Activated CD4-positive, alpha-beta T cell treated with anti-CD3 and anti-CD28 coated beads, Interleukin-2, amount 50 U/mL, for 24 hours (primary cell): ENCODE measurements at places on chromosomes 16 and 17.

DNA sequence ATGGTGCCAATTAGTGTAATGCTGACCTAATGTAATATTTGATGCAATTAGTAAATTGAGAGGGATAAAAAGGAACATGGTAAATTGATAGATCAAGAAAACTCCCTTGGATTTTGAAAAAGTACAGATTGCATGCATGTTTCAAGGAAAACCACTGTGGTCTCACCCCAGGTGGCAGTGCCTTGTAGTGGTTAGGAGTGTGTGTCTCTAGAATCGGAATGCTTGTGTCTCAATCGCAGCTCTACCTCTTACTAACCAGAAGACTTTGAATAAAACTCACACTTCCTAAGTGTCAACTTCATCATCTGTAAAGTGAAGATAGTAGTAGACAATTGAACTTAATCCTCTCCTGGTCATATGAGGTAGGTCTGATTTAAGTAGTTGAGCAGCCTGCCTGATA is 128.9 kb upstream of the GOT2 start:
- no peak for DNase-seq

DNA sequence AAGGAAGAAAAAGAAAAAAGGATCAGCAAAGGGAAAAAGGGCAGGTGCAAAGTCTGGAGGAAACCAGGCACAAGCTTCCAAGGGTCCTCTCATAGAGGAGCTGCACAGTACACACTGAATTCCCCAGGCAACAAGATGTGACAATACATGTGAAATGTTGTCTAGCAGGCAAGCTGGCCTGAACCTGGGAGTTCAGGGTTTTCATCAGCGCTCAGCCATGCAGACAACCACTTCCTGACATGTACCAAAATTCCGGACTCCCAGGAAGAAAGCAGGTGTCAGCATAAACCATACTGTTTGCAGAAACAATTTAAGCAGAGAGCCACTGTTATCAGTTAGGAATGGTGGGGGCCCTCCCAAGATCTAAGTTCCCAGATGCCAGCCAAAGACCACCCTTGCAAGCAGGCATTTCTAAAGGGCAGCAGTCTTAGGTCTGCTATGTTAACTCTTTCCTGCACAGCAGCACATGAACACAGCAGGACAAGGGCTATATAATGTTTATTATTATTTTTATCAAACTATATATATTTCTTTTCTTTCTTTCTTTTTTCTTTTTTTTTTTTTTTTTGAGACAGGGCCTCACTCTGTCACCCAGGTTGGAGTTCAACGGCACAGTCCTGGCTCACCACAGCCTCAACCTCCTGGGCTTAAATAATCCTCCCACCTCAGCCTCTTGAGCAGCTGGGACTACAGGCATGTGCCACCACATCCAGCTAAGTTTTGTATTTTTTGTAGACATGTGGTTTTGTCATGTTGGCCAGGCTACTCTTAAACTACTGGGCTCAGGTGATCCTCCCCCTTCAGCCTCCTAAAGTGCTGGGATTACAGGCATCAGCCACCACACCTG is 10.1 kb downstream of the TK2 start:
- no peak for DNase-seq

GRCh38 chr17:44608727-44609435 is 47.4 kb upstream of the MEIOC start:
- no peak for DNase-seq

DNA sequence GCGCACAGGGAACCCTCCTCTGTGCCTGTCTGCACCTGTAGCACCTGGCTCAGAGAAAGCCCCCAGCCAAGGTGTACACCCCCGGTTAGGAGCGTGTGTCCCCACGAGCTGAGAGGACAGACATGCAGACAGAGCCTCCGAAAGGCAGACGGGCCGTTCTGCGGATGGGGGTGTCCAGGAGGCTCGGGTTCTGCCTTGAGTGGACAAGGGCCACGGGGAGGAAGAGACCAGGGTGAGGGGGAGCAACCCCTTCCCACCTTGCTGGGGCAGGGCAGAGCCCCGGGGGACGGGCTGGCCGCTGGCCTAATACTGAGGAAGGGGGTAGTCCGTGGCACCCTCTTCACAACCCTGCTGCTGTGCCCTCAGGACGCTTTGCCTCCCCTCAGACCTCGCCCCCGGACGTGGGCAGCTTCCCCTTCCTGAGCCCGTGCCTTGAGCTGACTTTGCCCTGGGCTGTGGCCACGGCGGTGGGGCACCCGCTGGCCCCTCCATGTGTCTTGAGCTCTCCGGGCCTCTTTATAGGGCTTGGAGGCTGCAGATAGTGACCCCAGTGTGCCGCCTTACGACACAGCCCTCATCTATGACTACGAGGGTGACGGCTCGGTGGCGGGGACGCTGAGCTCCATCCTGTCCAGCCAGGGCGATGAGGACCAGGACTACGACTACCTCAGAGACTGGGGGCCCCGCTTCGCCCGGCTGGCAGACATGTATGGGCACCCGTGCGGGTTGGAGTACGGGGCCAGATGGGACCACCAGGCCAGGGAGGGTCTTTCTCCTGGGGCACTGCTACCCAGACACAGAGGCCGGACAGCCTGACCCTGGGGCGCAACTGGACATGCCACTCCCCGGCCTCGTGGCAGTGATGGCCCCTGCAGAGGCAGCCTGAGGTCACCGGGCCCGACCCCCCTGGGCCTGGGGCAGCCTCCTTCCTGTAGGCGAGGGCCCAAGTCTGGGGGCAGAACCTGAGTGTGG is 5.7 kb downstream of the SLC22A31 start:
- DNase-seq = no peak

DNA sequence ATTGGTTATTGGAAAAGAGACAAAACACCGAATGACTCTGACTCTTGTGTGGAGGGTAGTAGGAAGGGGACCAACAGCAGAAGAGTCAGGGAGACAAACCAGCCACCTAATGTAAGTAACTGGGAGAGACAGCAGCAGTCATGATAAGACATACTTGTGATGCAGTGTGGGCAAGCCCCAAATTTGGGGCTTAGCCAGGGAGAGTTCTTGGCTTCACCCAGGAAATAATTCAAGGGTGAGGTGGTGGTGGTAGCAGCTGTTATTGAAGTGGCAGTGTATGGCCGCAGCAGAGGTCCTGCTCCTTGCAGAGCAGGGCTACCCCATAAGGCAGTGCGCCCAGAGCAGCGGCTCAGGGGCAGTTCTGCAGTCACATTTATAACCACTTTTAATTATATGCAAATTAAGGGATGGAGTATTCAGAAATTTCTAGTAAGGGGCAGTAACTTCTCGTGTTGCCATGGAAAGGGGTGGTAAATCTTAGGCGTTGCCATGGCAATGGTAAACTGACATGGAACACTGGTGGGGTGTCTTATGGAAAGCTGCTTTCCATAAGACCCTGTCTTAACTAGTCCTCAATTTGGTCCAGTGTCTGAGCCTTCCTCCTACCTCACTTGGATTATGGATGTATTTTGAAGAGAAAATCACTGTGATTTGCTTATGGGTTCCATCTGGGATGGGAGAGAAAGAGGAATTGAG is 317.1 kb downstream of the PHKB start:
- no peak for DNase-seq
